Upper lobe of left lung (tissue), 6 donors: ENCODE measurements at places on chromosomes 7 and 10.
A peak's percentile ranks its signal among the peaks of the same experiment; 100 is the strongest.

GRCh38 chr7:85000735-85001350, 186.0 kb downstream of the SEMA3D start:
- DNase-seq, result no peak

DNA sequence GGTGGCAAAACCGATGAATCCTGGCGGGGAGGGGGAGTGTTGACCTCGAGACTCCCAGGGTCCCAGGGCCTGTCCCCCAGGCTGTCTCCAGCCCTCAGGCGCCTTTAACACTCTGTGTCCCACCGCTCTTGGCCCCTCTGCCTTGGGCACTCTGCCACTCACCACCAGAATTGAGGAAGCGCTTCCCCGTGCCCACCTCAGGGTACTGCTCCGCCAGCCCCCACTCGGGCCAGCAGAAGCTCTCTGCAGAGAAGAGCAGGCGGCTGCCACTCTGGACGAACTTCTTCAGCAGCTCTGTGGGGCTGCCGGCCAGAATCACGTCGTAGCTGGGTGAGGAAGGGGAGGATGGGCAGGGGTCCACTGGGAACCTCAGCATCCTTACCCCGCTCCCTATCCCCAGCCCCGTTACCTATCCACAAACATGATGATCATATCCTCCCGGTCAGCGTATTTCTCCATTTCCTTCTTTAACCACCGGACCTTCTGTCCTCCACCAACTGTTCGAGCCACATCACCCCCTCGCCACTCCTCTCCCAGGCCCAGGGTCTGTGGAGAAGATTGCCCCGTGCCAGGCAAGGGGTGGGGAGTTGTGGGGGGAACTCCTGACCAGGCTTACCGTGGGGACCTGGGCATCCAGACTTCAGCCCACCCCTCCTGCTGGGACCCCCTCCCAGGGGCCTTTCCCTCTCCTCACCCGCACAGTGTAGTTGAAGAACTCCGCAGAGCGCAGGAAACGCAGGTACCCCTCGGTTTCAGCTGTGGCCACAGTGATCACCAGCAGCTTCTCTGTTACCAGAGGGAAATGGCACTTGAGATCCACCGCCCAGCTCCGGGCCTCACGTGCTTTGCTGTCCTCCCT, 1.2 kb downstream of the PLOD3 start:
- DNase-seq, result peak; percentile 45

DNA sequence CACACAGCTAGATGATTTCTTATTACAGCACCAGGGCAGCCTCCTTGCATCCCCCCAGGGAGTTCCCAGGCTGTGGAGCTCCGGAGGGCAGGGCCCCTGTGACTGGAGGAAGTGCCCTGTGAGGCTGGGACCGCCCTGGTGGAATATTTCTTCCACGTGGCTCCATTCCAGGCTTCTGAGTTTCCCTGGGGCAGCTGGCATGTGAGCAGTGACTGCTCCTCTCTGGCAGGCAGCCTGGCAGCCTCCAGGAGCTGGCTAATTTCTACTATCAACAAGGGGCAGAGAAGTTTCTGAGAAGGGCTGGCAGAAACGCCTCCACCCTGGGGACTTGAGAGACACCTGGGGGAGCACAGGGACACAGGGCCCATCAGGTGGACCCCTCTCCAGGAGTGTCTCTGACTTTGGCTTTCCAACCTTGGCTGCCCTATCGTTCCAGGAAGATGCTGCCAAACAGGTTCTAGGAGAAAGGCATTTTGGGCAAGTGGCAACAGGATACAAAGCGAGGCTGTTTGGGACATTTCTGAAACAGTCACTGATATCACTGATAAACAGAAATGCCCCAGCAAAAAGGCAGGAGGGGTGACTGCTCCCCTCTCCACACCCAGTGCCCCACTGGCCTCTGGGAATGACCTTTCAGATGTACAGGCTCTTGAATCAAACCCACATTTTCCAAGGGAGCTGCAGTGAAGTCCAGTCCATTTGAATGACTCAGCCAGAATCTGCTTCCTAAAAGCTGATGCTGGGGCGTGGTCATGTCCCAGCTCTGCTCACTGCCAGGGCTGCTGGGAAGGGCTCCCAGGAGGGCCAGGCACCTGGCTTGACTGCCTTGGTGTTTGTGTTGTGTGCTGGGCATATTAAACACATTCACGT, 16.1 kb downstream of the MYOF start:
- peak; percentile 94 for DNase-seq

DNA sequence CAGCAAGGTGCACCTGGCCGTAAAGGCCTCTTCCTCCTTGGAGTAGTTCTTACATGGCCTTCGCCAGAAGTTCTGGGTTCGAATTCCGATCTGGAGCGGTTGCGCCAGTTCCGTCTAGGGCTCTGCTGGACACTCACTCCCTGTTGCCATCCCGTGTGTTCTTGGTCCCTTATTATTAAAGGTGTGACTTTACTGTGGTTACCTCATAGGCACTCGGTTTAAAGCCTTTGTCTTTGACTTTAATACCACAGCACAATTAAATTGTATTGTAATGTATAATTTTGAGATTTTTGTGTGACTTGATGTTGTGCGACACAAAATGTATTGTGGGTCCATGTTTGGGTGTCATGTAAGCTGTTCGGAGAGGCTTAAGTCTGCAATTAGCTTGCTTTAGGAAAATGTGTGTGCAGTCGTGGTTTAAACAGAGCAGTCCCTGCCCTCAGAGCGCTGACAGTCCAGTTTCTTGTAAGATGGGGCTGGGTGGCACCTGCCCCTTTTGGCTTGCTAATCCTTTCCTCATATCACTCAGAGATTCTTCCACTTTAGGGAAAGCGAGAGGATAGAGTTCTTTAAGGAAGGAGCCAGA, 919 bp downstream of the INPP5F start:
- DNase-seq, result no peak

DNA sequence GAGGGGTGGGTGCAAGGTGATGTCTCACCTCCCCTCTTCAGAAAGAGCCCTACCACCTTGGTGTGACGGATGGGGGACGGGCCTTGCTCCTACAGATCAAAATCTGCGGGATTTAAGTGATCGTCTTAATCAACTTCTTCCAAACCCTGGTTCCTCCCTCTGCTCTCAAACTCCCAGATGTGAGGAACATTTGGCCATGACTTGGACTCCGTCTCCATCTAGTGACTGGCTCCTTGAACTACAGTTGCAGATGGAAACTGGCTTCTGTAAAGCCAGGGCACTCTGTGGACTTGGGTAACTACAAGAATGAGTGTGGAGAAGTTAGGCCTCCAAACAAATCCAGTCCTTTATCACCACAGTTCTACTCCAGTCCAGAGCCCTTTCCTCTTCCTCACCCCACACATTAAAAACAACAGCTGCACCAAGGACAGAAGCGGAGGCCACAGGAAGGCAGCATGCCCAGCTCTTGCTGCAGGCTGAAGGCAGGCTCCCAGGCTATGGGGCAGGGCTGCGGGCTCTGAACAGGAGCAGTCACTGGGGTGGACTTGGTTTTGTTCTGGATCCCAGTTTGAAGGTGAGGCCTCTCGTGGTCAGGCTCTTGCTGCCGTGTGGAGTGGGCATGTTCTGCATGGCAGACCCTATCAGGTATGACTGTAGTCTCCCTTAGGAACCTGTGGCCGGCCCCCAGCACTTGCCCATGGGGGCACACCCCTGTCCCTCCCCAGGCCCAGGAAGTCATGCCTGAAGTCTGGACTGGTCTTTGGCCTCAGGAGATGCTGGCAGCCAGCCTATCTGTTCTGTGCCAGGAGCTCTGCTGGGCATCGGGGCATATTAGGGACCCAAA, 79.4 kb downstream of the VWC2 start:
- DNase-seq, result peak; percentile 47

GRCh38 chr7:20172736-20173334, 44.3 kb downstream of the MACC1 start:
- DNase-seq, result no peak

DNA sequence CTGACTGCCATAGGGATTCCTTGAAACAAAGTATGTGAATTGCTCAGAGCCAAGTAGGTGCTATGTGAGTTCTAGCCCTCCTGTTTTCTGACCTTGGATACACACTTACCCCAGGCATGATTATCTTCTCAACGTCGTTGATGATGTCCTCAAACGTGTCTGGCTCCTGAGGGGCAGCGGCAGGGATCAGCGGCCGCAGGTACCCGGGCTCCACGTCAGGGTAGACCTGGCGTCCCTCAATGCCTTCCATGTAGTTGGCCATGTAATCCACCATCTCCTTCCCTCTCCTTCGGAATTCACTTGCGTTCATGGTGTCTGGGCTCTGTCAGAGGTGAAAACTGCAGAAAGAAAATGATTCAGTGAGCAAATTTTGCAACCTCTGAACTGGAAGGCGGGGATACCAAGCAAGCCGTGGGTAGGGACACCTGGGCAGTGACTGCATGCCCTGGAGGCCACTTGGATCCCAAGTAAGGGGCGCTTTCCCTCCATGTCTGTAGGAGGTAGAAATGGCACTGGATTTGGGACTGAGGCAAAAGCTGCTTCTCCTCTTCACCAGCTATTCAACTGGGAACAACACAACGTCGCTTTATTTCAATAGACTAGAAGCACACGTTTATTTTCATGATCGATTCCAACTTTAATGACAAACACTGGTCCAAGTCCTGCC, 21.3 kb downstream of the DDC start:
- DNase-seq, result peak; percentile 51

GRCh38 chr10:12042409-12042796, 206 bp downstream of the UPF2 start:
- no peak for DNase-seq

- no peak for DNase-seq
These were observed 66.4 kb downstream of the PTF1A start for GRCh38 chr10:23258516-23258915.

DNA sequence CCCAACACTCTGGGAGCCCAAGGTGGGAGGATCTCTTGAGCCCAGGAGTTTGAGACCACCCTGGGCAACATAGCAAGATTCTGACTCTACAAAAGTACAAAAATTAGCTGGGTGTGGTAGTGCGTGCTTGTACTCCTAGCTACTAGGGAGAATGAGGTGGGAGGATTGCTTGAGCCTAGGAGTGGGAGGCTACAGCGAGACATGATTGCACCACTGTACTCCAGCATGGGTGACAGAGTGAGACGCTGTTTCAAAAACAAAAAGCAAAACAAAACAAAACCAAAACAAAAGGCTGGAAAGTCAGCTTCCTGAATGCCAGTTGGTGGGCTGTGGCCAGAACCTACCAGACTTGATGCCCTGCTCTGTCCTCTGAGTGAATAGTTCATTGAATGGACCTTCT, 242.8 kb downstream of the PHTF2 start:
- DNase-seq, result no peak

GRCh38 chr10:14477408-14477710, 146.6 kb upstream of the FRMD4A start:
- DNase-seq, result no peak

DNA sequence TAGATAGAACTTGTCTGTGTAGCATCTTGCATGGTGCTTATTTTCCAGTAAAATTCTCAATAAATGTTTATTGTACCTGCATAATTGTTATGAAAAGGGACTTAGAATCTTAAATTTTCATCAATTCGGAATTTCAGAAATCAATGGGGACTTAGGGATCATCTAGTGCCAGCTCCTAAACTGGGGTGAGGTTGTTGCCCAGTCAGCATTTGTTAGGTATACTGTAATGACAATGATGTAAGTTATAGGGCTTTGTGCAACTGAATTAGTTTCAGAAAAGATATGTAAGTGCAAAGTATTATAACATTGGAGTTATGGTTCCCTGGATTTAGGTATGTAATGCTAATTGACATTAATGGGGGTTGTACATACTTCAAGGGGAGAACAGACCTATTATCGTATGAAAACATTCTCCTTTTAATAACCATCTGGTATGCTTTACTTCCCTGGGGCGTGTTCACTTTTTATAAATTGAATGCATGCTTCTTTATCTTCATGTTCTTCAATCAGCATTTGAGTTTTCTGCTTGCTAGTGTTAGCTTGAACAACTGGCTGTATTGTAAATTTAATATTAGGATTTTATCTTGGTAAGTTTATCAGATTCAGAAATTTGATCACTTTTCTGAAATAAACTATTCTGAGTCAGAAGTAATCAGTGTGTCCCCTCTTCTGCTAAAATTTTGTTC, 270.3 kb downstream of the BBS9 start:
- DNase-seq, result no peak

- DNase-seq, result peak; percentile 82
These were observed 428 bp downstream of the CALML5 start for GRCh38 chr10:5498791-5499492.

- no peak for DNase-seq
These were observed 18.2 kb downstream of the NT5C3A start for GRCh38 chr7:33044401-33044718.

DNA sequence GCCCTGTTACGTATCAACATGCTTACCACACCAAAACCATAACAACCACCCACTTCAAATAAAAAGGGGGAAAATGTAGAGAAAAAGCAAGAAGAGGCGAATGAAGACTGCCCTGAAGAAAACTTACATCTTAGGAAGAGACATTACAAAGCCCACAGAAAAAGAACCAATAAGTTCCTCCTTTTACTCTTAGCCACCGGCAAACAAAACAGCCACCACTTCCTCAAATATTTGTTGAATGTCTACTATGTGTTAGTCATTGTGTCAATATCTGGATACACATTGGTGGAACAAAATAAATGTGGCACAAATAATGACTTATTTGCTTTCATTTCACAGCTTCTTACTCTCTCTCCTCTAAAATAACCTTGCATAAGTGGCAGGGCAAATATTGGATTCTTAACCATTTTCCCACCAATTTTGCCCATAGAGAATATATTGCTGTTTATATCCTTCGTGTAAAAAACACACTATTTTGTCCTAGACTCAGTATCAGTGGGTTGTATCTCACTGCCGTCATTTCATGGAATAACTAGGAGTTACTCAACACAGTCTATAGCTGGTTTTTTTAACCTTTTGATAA, 106.8 kb downstream of the ANK3 start:
- no peak for DNase-seq

DNA sequence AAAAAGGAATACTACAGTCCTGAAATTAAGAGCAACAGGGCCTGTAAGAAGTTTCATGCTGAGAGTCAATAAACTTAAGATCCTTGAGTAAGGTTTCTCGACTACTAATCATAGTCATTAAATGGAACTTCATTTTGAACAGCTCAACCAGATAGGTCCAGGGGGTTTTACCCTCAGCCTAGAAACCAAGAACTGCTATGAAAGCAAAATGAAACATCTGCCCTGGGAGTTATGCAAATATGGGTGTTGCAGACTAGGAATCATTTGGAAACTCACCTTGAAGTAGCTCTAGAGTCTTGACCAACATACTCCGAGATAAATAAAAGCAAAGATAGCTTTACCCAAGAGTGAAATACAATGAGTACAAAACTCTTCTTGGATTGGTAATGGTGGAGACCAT, 128.0 kb downstream of the HGF start:
- no peak for DNase-seq

DNA sequence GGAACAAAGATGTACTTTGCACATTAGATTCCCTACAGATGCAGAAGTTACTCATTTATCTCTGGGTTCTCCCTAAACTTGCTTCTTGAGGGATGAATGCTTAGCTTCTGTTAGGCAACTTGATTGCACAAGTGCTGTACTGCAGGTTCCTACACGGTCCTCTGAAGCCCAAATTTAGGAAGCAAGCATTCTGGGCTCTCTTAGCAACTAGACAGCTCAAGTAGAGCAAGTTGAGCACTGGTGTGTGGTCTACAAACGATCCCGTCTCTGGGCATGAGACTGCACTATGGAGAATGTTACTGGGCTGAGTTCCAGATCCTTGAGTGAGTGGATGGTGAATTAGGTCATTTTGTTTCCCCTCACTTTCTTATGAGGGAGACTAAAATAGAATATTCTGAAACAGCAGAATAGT, 14.3 kb downstream of the SEMA3D start:
- no peak for DNase-seq

GRCh38 chr7:155706376-155706775, 61.9 kb downstream of the RBM33 start:
- no peak for DNase-seq
